8988T (cell line): ENCODE measurements at places on chromosomes 6 and 20.

- no peak for DNase-seq
Measured at GRCh38 chr6:170022291-170022722, 268.6 kb downstream of the DLL1 start.

DNA sequence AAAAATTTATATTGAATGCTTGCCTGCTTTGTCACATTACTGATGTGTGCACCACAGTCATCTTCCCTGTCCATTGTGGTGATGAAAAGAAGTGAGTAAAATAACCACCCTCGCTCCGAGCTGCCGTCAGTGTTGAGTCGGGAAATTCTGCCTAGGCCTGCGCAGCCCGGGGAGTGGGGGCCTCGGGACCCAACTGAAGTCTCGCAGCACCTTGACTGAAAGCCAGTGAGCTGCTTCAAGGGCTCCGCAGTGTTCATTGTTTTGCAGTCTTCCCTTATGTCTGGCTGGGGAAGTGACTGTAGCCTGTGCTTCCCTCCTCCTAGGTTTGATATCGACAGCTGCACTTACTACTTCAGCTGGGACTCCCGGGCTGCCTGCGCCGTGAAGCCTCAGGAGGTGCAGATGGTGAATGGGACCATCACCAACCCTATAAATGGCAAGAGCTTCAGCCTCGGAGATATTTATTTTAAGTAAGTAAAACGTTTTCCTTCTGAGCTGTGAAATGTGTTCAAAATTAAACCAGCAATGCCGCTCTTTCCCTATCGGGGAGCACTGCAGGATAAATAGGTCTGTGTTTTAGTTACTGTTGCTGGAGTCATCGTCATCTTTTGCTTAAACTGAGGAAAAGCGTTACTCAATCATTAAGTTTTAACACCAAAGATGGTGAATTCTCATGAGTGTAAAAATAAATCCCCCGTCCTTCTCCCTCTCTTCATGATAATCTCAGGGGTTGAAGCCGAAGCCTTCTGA lies 32.7 kb upstream of the SLC22A1 start:
- no peak for DNase-seq

DNA sequence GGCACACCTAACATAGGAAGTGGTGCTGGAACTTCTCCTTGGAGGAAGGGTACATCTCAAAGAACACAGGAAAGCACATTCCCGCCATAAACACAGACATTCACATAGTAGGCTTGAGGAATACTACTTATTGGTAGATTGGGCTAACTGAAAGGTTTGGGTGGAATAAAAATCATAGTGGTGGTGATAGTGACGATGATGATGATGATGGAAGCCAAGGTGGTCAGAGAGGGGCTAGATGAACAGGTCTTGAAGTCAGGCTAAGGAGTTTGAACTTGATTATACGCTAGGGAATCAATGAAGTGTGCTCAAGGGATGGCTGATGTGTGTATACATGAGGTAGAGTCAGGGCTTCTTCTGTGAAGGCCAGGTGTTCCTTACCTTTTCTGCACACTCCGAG lies 12.0 kb upstream of the PLEKHG1 start:
- DNase-seq: no peak

GRCh38 chr6:53230775-53231467 lies 82.3 kb upstream of the GCM1 start:
- DNase-seq: no peak

DNA sequence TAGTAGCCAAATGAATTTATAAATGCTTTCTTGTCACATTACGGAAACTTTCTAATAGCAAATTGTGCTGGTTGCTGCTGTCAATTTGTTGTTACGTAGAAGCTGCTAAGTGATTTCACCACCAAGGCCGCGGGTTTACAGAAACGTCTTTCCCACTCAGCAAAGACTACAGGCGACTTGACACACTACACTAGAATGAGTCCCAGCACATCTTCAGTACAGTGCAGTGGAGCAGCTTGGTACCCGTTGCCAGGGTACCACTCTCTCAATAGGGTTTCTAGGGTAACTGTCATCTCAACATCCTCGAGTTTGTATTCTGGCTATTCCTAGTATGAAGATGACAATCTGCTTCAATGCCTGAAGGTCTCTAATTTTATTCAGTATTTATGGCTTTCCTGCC lies 22.7 kb upstream of the ZDHHC14 start:
- no peak for DNase-seq

- DNase-seq: no peak
Measured at GRCh38 chr6:106206905-106207304, 118.7 kb downstream of the ATG5 start.

DNA sequence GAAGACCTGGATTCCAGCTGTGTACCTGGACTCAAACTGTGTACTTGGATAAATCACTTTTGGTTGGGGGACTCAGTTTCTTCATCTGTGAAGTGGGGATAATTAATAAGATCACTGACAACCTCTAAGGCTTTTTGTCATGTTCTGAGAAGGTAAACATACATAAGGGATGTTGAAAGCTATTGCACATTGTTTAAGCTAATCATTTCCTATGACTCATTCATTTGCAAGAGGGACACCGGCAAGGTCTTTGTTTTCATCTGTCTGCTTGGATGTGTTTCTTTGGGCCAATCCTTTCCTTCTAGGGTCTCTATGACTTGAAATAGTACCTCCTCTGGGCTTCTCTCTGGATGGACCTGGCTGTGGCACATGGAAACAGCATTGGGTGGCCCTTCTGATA lies 6.8 kb downstream of the PROKR2 start:
- DNase-seq: no peak
